ENCODE measurements at places on chromosomes 2 and 18. TPM values are rescaled to one million over a fixed set of nuclear protein-coding genes. Genes with fewer than 3 reads are reported as not detected.

Gene POTEC
- not detected for total RNA-seq

DNA sequence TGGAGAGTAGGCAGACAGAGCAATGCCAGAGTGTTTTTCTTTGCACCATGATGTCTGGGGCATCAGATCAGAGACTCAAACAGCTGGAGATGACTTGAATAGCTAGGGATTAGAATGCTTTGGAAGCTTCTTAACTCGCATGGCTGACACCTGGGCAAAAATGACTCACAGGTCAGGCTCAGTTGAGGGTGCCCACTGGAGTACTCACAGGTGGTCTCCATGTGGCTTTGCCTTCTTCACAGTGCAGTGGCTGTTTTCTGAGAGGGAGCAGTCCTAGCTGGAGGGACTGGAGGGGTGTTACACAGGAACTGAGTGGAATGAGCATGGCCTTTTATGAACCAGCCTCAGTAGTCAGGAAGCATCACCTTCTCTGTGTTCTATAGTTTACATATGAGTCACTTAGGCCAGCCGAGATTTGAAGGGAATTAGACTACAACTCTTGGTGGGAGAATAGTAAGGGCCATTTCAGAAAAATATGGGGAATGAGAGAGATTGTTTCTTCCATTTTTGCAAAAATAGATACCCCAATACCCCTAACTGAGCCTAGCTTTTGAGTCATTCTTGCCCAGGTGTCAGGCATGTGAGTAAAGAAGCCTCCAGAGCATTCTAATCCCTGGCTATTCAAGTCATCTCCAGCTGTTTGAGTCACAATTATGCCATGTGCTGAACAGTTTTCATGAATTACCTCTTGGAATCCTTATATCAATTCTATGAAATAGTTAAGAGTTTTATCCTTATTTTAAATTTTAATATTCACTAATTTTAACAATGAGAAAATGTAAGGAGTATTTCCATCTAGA lies 7.1 kb upstream of the PPP1R1C start:
- no peak for DNase-seq

Gene CNTNAP5
- total RNA-seq = not detected

DNA sequence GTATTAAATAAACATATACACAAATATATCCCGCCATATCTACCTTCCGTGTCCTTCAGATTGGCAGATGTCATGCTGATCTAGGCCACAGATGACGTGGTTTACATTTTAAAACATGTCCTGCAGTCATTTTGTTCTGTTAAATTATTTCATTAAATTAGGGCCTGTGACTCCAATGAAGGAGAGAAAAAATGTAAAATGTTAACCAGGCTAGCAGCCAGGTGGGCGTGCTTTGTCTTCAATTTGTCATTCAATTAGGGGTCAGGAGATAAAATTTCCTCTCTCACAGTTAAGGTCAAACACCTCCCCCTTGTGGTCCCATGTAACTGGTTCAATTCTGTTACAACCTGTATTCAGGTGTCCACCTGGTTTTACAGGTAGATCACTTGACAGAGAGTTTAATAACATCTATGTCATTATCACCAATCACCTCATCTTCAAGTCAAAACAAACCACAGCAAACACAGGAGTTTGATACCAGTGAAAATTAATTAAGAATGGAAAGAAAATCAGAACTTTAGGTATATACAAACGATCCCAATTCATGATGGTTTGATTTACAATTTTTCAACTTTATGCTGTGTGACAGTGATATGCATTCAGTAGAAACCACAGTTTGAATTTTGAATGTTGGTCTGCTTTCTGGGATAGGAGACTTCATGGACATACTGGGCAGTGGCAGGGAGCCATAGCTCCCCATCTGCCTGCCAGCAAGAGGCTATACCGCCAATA lies 339.4 kb downstream of the CMPK2 start:
- no peak for DNase-seq

Gene COPS7B
- total RNA-seq = 23.3 TPM

Gene PIEZO2
- 4.1 TPM for total RNA-seq

Gene POTEI
- not detected for total RNA-seq

DNA sequence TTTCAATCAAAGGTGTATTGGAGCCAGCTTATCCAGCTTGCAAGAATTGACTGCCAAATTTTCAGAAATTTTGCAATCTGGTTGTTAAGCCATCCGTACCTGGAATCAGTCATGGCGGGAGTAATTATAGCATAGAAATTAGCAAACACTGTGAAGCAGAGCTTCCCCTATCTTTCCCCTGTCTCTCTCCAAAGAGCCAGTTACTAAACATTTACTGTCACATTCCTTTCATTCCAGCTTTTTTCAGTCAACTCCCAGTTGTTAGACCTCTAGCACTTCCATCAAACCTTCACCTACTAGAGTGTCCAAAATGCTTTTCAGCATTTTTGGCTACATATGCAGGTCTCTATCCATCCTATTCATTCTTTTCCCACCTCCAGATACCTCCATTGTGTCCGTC lies 137.4 kb downstream of the MC4R start:
- no peak for DNase-seq

Gene GTF3C2
- 31.7 TPM for total RNA-seq

Gene UPP2
- not detected for total RNA-seq

DNA sequence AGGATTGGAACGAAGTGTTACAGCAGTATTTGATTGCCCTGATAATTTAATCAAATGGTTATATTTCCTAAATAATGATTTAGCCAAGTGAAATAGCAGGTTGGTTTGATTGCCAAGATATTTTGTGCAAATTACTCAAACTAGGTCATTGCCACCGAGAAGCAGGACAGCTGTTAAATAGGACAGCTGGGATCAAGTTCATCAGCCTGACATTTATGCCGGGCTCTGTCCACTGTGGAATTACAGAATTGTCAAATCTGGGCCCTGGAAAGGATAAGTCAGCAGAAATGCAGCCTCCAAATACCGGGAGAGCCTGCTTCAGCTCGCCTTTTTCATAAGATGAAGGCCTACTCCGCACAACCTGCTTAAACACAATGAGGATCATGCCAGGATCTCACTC lies 73.9 kb upstream of the RPL31 start:
- no peak for DNase-seq

DNA sequence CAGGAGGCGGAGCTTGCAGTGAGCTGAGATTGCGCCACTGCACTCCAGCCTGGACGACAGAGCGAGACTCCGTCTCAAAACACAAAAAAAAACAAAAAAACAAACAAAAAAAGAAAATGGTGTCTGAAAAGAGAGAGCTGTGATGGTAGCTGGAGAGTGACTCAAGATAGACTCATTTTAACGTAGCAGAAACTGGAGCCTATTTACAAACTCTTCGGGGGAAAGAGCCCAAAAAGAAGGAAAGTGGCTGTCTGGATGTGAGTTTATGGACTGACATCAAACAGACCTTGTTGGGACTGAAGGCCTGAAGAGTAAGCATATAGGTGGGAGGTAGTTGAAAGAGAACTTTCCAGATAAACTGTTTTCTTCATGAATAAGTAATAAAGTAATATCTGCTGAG lies 51.8 kb downstream of the LIMS1 start:
- no peak for DNase-seq

- no peak for DNase-seq
Measured at GRCh38 chr2:8526403-8526696, 155.5 kb upstream of the ID2 start.

DNA sequence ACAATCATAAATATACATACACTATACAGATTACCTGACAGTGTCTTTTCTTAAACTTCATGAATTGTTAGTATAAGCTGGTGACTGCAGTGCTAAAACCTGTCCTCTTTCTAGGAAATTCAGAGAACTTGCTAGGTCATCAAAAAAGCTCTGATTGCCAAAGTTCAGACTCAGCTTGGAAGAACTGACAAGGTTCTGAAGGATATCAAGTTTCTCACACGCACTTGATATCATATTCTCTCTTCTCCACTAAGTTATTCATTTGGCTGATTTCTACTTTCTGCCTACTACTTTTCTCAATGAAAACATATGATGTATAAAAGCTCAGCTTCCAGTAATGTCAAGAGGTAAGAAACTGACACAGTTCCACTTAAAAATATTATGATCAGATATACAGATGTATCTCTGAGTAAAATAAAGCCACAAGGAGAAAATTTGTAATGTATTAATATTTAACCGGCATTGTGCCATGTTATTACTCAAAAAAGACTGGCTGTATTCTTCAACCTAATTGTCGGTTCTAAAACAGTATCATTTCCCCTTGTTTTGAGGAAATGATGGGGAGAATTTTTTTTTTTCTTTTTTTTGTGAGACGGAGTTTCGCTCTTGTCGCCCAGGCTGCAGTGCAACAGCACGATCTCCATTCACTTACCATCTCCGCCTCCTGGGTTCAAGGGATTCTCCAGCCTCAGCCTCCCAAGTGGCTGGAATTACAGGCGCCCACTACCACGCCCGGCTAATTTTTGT lies 2.4 kb downstream of the OSBPL1A start:
- no peak for DNase-seq

Gene TEX261
- total RNA-seq = 31.1 TPM

GRCh38 chr2:10447300-10447894 lies 730 bp downstream of the ODC1 start:
- DNase-seq = no peak

- no peak for DNase-seq
Measured at GRCh38 chr2:213036836-213037235, 114.6 kb downstream of the IKZF2 start.

GRCh38 chr2:2464643-2465042 lies 133.6 kb upstream of the MYT1L start:
- DNase-seq = no peak

GRCh38 chr2:227401550-227401949 lies 13.8 kb upstream of the SCYGR1 start:
- DNase-seq = no peak

GRCh38 chr2:15460112-15460620 lies 101.0 kb downstream of the NBAS start:
- DNase-seq = no peak

Gene ABCG8
- total RNA-seq = not detected

GRCh38 chr2:216860426-216861137 lies 718 bp upstream of the TNP1 start:
- no peak for DNase-seq

GRCh38 chr2:161418715-161419637 lies 2.9 kb downstream of the TBR1 start:
- DNase-seq = no peak

DNA sequence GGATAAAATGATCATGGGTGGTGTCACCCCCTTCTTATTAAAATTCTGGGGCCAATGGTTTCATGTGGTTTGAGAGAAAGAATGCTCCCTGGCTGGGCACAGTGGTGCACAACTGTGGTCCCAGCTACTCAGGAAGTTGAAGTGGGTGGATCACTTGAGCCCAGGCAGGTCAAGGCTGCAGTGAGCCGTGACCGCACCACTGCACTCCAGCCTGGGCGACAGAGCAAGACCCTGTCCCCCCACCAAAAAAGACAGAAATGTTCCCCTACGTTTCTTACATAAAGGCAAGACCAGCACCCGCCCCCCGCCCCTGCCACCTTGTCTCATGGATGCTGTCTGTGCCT lies 53.0 kb upstream of the ID2 start:
- DNase-seq = no peak

Gene CD8B
- 4.3 TPM for total RNA-seq

- DNase-seq = no peak
Measured at GRCh38 chr2:52395912-52396311, 1364.0 kb upstream of the NRXN1 start.

Gene AQP12A
- not detected for total RNA-seq

GRCh38 chr18:75041586-75041985 lies 167.4 kb downstream of the PTGR3 start:
- DNase-seq = peak; percentile 74

Gene POTEJ
- not detected for total RNA-seq

Gene APOB
- 1.7 TPM for total RNA-seq

DNA sequence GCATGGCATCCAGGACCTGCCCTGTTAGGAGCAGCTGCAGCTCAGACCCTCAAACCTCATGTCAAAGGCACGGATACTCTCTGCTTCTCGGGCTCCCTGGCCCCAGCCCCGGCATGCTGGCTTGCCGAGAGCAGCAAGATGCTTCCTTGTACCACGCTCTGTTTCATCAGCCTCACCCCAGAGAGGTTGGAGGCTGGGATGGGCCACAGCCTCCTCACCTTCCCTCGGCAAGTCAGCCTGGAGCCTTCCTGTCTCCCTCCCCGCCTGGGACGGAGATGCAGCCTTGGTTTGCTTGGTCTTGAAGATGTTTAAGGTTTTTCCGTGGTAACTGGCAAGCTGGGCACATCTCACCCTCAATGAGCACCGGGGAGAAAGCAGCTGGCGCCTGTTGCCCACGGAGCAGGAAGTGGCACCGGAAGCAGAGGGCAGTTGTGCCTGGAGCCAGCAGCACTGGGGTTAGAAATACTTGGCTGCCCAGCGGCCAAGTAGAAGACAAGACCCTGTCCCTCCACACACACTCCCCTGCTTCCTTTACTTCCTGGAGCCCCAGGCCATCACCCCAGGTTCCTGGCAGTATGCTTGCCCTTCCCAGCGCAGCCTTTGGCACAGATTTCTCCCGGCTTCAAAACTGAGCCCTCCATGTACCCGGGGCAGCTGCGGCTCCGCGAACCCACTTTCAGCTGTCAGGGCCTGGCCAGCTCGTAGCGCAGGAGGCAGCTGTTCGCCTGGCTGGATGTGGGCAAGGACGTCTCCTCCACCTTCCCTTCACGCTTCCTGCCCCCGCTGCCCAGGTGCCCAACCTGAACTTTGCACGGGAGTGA lies 17.4 kb downstream of the FBLN7 start:
- no peak for DNase-seq

GRCh38 chr2:102273619-102274211 lies 37.6 kb upstream of the IL1RL1 start:
- no peak for DNase-seq

GRCh38 chr18:46402396-46402795 lies 254.6 kb downstream of the LOXHD1 start:
- no peak for DNase-seq

DNA sequence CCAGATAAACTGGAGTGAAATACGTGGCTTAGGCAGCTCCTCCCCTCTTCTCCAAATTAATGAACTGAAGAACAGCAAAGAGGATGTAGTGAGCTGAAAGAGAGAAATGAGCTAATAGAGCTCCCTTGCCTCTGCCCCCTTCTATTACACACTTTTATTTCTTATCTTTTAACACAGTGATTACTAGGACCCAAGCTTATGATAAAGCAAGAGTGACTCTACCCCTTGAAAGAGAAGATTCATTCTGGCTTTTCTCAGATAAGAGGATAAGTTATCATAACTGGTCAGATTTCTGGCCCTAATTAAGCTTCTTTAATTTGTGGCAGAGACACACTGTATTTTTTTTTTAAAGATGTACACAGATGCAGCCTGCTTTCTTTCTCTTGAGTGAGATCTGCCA lies 102.2 kb downstream of the MSTN start:
- DNase-seq = no peak

- DNase-seq = no peak
Measured at GRCh38 chr2:29070526-29070925, 3.8 kb downstream of the PCARE start.

Gene EFR3B
- total RNA-seq = 0.83 TPM

Measured in esophagus muscularis mucosa (tissue), 4 donors.